ENCODE measurements at places on chromosomes 2 and 18. TPM values are rescaled to one million over a fixed set of nuclear protein-coding genes. Genes with fewer than 3 reads are reported as not detected.

- no peak for DNase-seq
These were observed 713.9 kb upstream of the CDH2 start for GRCh38 chr18:28890791-28891190.

- DNase-seq, result no peak
These were observed 132.0 kb downstream of the GALNT1 start for GRCh38 chr18:35713545-35713944.

- DNase-seq, result peak; percentile 4
These were observed 55.6 kb upstream of the DLGAP1 start for GRCh38 chr18:4510711-4511110.

DNA sequence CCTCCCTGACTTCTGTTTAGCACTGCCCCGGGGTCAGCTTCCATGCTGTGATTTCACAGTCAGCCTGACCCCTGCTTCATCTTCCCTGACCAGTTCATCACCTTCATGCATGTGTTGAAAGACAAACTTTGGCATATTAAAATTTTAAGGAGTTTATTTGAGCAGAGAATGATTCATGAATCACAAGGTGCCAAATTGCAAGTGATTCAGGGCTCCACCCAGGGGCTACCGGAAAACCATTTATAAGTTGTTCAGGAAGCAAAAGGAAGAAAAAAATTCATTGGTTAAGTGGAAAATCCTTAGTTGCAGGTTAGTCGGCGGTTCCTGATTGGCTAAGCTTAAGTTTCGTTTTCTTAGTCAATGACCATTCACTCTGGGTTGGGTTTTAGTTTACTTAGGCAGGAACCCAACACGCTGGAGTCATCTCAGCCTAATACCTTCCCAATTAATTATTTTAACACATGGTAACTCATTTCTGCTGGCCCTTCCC is 10.6 kb downstream of the IL1F10 start:
- no peak for DNase-seq

DNA sequence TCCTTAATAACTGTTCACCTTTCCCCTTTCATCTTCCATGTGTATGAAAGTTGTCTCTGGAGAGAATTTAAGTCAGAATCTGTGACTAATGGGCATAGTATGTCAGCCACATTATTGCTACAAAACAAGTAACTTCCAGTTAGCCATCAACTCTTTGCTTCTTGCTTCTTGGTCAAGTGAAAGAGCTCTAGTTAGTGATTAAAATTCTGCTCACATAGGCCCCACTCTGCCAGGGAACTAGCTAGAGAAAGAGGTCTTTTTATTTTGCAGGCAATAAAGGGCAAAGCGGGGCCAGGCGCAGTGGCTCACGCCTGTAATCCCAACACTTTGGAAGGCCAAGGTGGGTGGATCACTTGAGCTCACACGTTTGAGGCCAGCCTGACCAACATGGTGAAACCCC is 64.6 kb downstream of the COLEC12 start:
- no peak for DNase-seq

- DNase-seq, result no peak
These were observed 26.2 kb downstream of the INHBB start for GRCh38 chr2:120371969-120372625.

GRCh38 chr2:19883486-19883885 is 18.3 kb downstream of the TTC32 start:
- no peak for DNase-seq

GRCh38 chr2:10814571-10815331 is 2.2 kb upstream of the PDIA6 start:
- no peak for DNase-seq

DNA sequence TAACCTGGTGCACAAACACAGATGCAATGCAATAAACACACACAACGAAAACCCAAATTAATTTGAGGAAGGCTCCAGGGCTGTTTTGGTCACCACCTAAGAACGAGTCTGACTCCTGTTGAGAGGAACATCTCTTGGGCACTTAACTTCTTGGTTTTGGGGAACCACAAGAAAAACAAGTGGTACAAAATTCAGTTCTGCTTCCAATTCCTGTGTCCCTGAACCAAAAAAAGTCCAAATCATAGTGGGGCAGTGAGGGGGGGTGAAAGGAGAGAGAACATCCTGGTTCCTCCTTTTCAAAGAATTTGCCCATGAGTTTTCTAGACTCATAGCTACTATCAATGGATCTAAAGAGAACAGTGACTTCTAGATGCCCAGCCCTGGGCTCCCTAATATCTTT is 143.6 kb downstream of the COL4A4 start:
- DNase-seq, result no peak

DNA sequence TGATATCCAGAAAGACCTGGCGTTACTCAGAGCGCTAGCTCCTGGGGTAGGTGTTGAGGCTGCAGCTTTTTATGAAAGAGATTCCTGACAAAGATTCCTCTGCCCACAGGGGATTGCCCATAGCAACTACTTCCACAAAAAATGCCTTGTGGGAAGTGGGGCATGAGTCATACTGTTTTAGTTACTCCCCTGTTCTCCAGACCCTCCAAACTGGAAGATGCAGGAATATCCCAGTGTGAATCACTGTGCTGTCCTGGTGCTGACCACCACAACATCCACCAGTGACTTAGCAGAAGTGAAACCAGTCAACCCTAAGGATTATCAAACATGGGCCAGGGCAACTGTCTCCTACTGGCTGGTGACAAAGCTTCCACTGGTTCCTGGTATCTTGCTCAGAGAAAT is 61.8 kb downstream of the CDH2 start:
- DNase-seq, result no peak

GRCh38 chr2:57575700-57576268 is 470.8 kb upstream of the VRK2 start:
- DNase-seq, result no peak

The GALNT5 gene
- total RNA-seq, result not detected

The NPAS2 gene
- not detected for total RNA-seq

The SPEG gene
- 0.35 TPM for total RNA-seq

The CCBE1 gene
- 0.85 TPM for total RNA-seq
